Muscle of back (tissue), 13 donors: ENCODE measurements at places on chromosomes 11 and 22. TPM values are rescaled to one million over a fixed set of nuclear protein-coding genes. Genes with fewer than 3 reads are reported as not detected.

DNA sequence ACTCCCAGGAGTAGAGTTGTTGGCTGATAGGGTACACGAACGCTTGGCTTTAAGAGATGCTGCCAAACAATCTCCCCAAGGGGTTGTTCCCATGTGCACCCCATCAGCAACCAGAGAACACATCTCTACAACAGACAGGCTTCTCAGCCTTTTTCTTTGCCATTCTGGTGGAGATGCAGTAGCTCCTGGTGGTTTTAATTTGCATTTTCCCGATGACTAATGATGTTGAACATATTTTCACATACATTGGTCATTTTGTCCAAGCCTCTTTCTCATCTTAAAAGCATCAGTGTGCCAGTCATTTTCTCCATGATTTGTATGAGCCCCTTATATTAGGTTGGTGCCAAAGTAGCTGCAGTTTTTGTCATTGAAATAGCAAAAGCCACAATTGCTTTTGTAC is 21.8 kb downstream of the DHCR7 start:
- no peak for DNase-seq

DNA sequence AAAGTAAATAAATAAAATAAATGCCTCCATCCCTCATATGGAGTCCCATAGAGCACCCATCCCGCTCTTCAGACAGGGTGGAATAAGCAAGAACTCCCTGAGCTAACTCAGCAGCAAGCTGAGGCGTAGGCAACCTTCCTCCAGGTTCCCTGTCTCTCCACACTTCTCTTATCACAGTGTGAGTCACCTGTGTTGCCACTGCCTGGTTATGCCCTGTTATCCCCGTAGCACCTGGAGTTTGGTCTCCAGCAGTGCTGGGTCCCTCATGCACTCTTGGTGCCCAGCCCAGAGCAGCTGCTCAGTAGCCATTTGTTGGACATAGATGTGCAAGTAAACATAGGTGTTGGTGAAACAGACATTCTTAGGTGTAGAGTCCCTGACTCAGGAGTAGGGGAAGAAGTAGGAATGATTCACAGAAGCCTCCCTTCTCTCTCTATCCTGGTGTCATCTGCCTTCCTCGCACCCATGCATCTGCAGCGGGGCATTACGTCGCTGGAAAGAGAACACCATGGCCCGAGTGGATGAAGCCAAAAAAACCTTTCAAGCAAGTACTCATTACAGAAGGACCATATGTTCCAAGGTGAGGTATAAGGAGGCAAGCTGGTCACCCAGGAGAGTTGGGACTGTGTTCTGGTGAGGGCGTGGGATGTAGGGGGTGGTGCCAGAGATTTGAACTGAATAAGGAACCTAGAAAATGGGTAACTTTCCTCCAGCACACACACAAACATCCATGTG is 56.0 kb downstream of the PISD start:
- DNase-seq = no peak

DNA sequence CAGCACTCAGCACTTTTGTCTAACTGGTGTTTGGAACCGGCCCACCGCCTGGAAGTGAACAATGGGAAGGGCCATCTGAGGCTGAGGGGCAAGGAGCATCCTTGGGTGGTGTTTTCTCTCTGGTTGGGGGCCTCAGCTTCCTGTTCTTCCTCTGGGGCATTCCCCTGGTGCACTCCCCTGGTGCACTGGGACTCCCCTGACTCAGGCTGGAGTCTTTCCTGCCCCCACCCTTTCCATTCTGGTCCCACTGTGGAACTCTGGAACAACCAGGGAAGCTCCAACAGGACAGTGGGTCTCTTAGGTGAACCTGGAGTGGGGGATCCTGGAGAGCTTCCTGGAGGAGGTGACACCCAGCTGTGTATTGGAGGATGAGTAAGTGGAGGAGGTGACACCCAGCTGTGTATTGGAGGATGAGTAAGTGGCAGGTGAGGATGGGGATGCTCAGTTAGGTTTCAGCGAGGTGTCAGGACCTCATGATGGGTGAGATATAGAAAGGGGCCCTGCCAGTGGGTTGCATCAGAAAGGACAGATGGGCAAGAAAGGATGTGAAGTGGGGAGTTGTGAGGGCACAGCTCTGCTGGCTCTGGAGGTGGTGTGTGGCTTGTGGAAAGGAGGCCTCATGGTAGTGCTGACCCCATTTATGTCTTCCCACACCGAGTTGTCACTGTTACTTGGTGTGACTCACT is 132.1 kb downstream of the OSBP2 start:
- DNase-seq = no peak

DNA sequence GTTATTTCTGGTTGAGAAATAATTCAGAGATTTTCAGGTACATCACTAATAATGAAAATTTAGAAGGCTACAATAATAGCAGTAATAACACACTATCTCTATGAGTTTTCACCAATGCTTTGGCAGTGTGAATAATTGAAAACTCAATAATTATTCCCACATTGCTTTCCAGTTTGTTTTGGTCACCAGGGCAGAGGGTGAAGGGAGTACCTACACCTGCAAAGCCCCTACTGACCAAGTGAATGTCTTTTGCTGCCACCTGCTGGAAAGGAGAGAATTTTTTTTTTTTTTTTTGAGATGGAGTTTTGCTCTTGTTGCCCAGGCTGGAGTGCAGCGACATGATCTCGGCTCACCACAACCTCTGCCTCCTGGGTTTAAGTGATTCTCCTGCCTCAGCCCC is 3.2 kb downstream of the NELL1 start:
- DNase-seq = no peak

DNA sequence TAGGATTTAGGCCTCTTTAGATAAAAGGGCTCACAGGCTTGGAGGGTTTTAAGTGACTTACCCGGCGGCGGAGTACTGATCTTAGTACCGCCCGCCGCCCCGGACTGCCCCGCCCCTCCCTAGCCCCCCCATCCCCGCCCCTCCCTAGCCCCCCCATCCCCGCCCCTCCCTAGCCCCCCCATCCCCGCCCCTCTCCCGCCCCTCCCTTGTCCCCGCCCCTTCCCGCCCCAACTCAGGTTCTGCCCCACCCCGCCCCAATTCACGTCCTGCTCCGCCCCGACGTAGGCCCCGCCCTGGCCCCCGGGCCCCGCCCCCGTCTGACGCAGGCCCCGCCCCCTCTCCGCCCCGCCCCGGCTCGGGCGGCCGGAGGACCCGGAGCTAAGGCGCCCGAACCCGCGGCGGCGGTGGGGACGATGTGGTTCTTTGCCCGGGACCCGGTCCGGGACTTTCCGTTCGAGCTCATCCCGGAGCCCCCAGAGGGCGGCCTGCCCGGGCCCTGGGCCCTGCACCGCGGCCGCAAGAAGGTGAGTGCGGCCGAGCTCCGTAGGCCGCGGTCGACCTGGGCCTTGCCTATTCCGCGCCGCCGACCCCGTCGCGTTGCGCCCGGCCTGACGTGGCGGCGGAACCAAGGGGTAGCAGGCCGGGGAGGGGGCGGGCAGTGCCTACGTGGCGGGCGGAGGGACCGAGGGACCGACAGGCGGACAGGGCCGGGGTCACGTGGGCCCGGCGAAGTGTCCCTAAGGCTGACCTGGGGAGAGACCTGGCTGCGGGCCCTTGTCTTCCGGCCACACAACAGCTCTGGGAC is at the start of gene SCYL1:
SCYL1 (plus strand) TSS at position 343 of the 805 bp plus-strand sequence; CDS start at position 414, 71 bp downstream.
- DNase-seq = peak; percentile 75

GRCh38 chr11:103737037-103737622 is 299.3 kb upstream of the DDI1 start:
- DNase-seq = no peak

DNA sequence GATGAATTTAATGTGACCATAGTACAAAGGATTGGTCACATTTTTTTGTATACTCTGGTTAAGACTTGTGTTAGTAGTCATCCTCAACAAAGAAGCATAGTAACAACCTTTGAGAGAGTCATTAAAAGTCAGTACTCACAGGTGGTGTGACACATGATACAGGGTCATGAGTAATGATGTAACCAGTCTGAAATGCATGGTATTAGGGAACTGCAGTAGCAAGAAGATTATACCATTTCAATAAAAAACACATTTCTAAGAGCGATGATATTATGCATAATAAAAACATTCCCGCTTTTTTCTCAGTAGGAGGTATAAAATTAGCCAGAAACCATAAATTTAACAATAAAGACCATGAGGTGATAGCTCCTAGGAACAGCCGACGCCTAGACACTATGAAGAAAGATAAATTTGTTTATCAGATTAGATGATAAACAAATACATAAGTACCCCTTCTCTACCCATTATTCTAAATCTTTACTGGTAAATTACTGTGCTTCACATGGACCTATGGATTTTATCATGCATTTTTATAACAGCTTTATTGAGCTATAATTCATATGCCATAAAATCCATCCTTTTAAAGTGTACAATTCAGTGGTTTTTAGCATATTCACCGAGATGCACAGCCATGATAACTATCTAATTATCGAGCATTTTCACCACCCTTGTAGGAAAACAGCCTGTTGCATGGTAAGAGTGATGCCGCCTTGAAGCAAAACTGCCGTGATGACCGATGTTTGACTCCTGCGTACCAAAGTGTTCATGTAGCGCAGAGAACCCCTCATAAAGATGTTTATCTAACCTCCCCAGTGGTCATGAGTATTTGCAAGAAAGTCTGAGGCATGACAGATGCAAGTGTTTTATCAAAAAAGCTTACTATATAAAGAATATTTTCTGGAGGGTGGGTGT is 41.8 kb downstream of the TMPRSS5 start:
- DNase-seq = peak; percentile 30

- DNase-seq = no peak
Measured at GRCh38 chr11:1702506-1702905, 5.5 kb downstream of the KRTAP5-6 start.

- DNase-seq = no peak
Measured at GRCh38 chr11:119295178-119295577, 21.8 kb downstream of the MCAM start.

GRCh38 chr11:106828976-106829375 is 189.3 kb downstream of the GUCY1A2 start:
- DNase-seq = no peak

- no peak for DNase-seq
Measured at GRCh38 chr11:106218106-106218505, 140.6 kb downstream of the AASDHPPT start.

GRCh38 chr11:36212564-36213392 is 76.4 kb downstream of the COMMD9 start:
- peak; percentile 28 for DNase-seq

MICAL2 gene
- polyA plus RNA-seq = 21.8 TPM

ESAM gene
- polyA plus RNA-seq = 53.6 TPM

GAL3ST1 gene
- polyA plus RNA-seq = 6.8 TPM

C11orf97 gene
- polyA plus RNA-seq = not detected

OR4A16 gene
- not detected for polyA plus RNA-seq

C2CD2L gene
- 7.1 TPM for polyA plus RNA-seq

CCDC157 gene
- 1.8 TPM for polyA plus RNA-seq

LMO2 gene
- polyA plus RNA-seq = 17.5 TPM

HPX gene
- polyA plus RNA-seq = 0.95 TPM
